ENCODE measurements at places on chromosomes 3 and 15.

GRCh38 chr3:134885877-134886621, 91.0 kb downstream of the EPHB1 start:
- DNase-seq, result no peak

DNA sequence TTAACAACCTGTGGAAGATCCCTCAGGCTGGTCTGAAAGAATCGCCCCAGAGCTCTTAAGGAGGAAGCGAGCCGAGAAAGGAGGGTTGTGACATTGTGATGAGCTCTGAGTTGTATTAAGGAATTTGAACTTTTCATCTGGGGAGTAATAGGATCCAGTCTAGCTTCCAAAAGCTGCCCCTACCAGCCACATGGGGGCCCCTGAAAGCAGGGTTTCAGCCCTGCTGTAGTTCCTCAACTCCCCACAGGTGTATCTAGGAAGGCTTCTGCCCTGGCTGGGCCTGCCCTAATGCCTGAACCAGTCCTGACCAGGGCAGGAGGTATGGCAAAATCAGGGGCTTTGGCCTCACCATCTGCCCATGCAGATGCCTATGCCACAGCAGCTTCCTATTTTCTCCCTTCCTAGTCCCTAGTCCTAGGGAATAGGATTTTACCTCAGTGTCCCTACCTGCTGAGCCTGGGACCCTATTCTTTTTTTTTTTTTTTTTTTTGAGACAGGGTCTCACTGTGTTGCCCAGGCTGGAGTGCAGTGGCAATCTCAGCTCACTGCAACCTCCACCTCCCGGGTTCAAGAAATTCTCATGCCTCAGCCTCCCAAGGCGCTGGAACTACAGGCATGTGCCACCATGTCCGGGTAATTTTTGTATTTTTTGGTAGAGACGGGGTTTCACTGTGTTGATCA, 5.0 kb upstream of the AP3S2 start:
- DNase-seq, result peak; percentile 45

- no peak for DNase-seq
These were observed 42.9 kb downstream of the SIDT1 start for GRCh38 chr3:113575206-113575605.

- DNase-seq, result no peak
These were observed 89.7 kb upstream of the FHIT start for GRCh38 chr3:61340931-61341461.

DNA sequence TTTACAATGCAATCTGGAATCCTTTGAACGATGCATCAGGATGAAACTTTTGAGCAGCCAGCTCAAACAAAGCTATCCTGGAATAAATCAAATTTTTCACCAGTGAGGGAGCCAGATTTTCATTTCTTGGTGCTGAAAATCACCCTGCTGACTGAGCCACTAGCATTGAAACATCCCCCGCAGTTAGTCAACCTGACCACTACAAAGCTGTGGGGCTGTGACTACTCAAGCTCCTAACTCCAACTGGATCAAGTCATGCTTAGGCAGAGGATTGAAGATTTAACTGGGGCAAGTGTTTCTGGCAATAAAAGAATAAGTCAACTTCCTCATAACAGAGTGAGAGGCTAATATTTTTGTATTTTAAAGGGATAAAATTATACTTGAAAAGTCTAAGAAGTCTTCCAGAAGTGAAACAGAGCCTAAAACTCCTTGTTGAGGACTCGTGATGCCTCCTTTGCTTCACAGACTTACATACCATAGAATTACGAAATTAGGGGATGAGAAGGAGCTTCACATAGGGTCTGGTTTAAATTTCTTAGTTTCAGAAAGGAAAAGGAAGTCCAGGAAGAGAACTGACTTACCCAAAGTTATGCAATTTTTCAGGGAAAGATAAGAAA, 177.8 kb downstream of the SERPINI1 start:
- DNase-seq, result no peak

GRCh38 chr3:46668116-46668515, 25.4 kb downstream of the ALS2CL start:
- peak; percentile 18 for DNase-seq

DNA sequence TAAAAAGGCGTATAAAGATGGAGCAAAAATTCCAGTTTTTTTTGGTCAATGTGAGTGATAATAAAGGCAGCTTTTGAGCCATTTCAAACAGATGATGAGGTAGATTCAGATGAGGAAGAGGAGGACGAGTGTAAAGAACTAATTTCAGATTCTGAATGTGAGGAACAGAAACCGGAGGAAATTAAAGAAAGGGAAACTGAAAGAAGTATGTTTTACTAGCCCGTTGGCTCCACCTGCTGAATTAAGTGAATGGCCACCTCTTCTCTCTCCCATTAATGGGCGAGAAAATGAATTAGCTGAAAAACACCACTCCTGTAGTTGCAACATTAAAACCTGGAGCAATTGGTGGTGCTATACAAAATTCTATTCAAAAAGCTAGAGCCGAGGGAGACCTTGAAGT, 55.4 kb downstream of the CYP19A1 start:
- DNase-seq, result no peak

DNA sequence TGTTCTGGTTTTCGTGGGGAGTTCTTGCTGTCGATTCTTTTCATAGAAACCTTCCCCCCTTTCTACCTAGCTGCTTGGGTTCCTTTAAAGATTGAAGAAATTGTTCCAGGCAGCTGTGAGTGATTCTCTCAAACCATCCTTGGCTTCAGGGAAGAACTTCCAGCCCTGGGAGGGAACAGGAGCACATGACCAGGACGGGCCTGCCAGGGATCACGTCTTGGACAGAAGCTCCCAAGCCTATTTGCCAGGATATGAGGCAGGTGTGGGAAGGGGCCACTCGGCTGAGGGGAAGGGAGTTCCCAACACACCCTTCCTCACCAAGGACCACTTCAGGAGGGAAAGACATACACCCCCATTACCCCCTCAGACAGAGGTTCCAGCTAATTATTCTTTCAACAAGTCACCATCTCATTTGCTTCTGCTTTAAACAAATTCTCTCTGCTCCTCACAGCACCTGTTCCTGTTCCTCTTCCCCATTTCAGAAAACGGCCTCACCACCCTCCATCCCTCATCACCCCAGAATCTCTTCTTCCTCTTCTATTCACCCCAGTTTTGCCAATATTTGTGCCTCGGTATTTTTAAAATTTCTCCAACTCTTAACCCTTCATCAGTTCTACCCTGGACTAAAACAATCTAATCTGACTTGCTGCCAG, 62.5 kb downstream of the WHAMM start:
- no peak for DNase-seq

DNA sequence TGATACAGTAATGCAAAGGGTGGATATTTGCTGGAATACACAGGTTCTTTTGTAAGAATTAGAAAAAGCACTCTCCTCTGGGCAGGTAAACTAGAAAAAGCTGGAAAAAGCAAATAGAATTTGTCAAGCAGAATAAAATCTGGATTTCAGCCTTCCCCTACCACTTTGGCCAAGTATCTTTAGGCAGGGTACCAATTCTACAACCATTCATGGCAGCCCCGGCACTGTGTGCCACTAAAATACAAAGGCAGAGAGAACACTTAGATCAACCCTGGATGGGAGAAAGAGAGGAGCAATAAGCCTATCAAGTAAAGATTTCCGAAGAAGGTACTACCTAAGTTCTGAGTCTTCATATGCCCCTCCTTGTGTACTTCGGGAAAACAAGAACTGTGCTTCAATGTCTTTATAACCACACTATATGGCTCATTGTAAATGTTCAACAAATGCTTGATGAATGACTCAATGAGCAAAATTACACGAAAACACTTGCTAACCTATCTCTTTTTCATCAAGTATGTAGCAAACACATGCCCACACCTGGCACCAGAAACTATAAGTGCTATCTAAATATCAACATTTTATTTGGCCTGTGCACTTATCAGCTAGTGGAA, 20.8 kb downstream of the STAG1 start:
- DNase-seq, result no peak

DNA sequence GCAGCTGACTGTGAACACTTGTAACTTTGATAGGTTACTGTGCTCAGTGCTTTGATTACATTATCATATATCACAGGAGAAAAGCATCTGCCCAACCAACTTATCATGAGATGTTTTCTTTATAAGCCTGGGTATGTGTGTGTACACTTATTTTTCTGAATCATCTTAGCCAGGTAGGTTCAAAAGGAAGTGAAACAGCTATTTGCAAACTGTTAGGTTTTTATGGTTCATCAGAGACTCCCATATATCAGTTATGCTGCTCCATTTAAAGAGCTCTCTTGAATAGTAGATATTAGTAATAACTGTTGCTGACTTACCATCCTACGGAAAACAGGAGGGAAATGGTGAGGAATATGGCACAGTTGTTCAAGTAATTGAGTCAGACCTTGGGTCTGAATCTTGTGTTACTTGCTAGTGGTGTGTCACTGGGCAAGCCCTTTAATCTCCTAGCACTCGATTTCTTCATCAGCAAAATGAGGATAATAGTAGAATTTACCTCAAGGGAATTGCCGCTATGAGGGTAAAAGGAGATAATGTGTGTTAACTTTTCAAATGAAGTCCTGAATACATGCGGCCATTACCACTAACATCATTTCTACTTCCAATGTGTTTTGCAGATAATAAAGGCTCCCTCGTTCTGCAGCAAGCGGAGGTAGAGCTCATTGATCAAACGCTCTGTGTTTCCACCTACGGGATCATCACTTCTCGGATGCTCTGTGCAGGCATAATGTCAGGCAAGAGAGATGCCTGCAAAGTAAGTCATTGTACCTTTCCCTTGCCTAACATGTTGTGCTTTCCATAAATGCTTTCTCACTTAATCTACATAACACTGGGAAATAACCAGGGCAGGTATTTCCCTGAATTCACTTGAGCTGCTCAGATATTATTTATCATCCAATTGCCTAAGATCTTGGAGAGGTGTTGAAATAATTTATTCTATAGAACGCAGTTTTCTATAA, 7.8 kb upstream of the C3orf52 start:
- DNase-seq, result no peak

DNA sequence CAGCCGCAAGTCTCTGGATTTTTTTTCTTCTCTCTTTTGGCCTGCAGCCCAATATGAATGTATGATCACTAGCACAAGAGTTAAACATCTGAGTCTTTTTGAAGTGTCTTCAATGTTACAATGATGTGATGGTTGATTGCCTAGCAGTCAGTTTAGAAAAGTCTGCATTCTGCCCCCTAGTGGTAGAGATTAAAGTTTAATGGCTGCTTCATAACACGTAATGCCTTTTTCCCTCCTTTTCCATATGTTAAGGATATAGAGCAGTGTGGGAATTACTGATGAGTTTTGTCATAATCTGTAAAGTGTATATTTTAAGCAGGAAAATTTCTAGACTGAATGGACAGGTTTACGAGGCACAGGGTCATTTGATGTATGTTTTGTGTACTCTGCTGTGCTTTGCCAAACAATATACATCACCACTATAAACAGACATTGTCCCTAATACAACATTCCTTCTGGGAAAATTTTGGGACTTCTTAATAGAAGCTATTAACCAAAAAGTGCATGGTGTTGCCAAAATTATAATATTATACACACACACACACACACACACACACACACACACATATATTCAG, 1038.5 kb upstream of the NR2F2 start:
- no peak for DNase-seq

DNA sequence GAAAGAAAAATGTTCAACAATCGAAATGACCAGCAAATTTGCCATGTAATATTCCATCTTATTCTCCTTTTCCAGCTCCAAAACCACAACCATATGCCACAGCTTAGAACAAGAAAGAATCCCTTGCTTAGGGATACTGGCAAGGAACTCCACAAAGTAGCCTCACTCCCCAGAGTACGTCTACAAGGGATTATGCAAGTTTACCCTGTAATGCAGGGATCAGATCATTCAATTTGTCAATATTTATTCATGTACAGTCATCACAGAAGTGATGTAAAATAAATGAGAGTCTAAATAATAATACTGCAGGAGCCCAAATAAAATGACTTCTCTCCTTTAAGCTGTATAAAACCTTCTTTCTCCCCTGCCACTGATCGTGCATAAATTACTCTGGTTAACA, 23.5 kb upstream of the MYO1E start:
- no peak for DNase-seq

GRCh38 chr15:91376038-91376437, 276.0 kb downstream of the SV2B start:
- no peak for DNase-seq

Data from activated T-cell treated with anti-CD3 and anti-CD28 coated beads, Interleukin-2, amount 50 U/mL, for 24 hours (primary cell).